ENCODE measurements at places on chromosomes 2 and 18.

DNA sequence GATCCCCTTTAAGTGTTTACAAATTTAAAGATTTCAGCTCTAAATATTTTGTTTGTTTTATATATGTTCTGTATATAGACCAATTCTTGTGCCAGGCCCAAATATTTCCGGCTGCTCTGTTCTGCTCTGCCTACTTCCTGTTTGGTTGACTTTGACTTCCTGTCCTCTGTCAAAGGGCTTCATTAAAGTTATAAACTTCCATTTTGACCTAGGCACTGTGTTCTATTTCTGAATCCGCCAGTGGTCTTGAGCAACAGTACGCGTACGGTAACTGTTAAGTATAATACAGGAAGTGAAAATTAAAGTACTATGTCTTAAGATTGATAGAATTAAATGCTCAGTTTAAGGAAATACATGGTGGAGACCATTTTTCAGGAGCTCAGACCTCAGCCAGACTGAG, 13.5 kb upstream of the REL start:
- DNase-seq: no peak

DNA sequence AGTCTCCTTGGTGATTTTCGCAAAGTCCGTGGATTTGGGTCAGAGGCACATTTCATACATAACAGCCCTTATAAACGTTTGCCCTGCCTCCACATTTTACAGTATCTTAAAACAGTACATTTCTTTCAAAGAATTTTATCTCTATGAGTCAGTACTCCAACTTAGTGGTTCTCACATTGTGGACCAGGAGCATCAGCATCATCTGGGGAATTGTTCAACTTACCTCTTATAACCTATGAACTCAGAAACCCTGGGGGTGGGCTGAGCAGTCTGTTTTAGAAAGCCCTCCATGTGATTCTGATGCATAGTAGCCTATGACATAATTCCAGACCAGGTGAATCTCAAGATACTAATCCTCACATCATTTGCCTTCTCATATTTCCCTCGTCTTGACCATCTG, 12.4 kb downstream of the SUPT7L start:
- no peak for DNase-seq

DNA sequence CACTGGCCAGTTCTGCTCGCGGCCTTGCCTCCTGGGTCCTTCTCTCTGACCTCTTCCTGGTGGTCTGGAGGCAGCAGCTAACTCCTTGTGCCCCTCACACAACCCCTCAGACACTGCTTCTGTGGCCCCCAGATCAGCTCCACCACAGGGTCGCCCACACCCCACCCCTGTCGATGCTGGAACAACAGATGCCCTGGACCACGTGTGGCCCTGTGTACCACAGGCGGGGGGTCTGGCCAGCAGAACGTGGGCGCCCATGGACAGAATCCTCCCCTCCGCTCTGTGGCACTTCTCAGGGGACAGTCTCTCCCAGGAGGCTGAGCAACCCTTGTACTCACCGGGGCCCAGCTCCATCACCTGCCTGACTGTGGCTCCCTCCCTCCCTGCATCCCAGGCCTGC, 245.6 kb downstream of the NDUFA10 start:
- no peak for DNase-seq

GRCh38 chr2:159065313-159065712, 96.9 kb downstream of the TANC1 start:
- DNase-seq: no peak

- no peak for DNase-seq
Measured at GRCh38 chr2:130728549-130729316, at the start of gene GPR148. Gene GPR148 (plus strand): TSS chr2:130729070. CDS start chr2:130729152, 82 bp downstream.

GRCh38 chr18:44342162-44342561, 338.5 kb upstream of the SETBP1 start:
- no peak for DNase-seq

GRCh38 chr2:241854342-241855244, 4.1 kb downstream of the PDCD1 start:
- DNase-seq: no peak

- DNase-seq: no peak
Measured at GRCh38 chr2:229342376-229342775, 71.3 kb upstream of the PID1 start.

GRCh38 chr2:172545408-172546075, 10.3 kb upstream of the PDK1 start:
- DNase-seq: no peak

- no peak for DNase-seq
Measured at GRCh38 chr2:97644023-97644717, 1.7 kb upstream of the COX5B start.

DNA sequence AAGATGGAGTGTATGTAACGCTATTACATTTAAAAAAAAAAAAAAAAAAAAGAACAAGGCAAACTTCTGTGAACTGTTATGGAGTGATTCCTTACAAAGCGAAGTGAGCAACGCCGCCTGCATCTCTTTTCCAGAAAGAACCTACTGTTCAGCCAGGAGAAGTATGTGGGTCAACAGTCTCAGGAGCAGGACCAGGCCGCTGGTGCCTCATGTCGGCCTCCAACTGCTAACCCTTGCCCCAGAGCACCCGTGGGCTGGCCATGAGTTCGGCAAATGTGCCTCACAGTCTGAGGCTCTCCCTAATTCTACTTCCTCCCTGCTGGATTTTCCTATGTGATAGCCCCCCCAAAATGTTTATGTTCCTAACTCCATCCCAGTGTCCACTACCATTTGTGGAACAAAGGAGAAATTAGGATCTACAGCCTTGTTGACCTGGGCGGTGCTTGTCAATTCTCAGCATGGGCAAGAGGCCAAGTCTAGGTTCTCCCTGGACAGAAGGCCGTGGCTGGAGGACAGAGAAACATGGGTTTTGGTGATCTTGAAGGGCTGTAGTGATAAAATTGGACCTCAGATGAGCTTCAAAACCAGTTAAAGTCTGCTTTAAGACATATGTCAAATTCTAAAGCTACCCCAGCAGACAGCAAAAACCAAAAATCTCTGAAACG, 15.9 kb downstream of the FAM168B start:
- no peak for DNase-seq

- DNase-seq: no peak
Measured at GRCh38 chr2:148560496-148560895, 84.1 kb upstream of the EPC2 start.

- DNase-seq: no peak
Measured at GRCh38 chr2:146131785-146132184, 1611.9 kb upstream of the ZEB2 start.

GRCh38 chr2:224023188-224023587, 15.9 kb downstream of the SERPINE2 start:
- no peak for DNase-seq

Measured in activated CD4-positive, CD25-positive, alpha-beta regulatory T cell treated with anti-CD3 and anti-CD28 coated beads, Interleukin-2, amount 50 U/mL, for 72 hours (primary cell).